ENCODE measurements at places on chromosomes 1 and 21. TPM values are rescaled to one million over a fixed set of nuclear protein-coding genes. Genes with fewer than 3 reads are reported as not detected.

The CFAP126 gene
- polyA plus RNA-seq = not detected

The MPL gene
- polyA plus RNA-seq = not detected

The KIF26B gene
- polyA plus RNA-seq = not detected

The NID1 gene
- polyA plus RNA-seq = not detected

The CYP4A22 gene
- polyA plus RNA-seq = not detected

The LEFTY2 gene
- polyA plus RNA-seq = 0.78 TPM

- no peak for DNase-seq
These were observed 10.6 kb downstream of the PDZK1 start for GRCh38 chr1:145696630-145696960.

GRCh38 chr1:208419746-208420420 is 175.7 kb upstream of the PLXNA2 start:
- no peak for DNase-seq

DNA sequence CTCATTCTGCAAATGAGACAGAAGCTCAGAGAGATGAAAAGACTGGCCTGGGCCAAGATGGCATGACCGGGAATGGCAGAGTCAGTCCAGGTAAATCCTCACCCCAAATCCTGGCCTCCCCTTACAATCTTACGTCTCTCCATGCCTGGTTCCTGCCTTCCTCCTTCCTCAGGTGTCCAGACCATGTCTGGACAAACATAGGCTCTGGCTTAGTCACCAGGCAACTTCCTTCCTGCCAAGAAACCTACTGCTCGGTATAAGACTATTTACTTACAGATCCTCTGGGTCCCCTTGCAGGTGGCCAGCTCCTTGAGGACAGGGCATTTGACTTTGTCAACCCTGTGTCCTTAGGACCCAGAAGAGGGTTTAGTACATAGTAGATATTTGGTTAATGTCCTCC is 69.4 kb upstream of the ROR1 start:
- no peak for DNase-seq

- DNase-seq = no peak
These were observed 47.0 kb downstream of the USP25 start for GRCh38 chr21:15776818-15777217.

DNA sequence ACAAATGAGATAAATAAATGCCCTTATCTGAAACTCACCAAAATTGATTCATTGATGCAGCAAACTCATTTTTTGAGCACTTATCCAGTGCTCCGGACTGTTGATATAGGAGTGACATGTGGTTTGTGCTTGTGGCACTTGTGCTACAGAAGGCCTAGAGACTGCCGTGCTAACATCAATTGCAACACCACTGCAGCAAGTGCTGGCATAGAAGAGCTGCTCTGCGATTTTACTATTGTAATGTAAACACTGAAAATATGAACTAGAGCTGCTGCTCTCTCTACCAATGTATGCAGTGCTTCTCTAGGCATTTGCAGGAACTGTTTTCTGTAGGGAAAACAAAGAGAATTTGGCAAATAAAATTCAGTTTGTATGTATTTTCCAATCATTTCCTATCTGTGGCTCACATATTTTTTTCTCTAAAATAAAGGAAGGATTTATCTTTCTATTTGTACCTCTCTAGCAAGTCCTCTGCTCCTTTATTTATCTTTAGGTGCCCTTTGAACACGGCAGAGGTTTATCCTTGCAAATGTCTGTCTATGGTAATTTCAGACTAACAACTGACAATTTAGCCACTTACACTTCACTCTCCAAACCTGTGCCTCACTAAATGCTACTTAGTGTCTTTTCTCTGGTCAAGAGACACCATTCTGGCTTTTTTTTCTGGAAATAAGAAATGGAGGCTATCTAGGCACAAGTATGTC is 409.5 kb upstream of the ADGRL2 start:
- DNase-seq = no peak

DNA sequence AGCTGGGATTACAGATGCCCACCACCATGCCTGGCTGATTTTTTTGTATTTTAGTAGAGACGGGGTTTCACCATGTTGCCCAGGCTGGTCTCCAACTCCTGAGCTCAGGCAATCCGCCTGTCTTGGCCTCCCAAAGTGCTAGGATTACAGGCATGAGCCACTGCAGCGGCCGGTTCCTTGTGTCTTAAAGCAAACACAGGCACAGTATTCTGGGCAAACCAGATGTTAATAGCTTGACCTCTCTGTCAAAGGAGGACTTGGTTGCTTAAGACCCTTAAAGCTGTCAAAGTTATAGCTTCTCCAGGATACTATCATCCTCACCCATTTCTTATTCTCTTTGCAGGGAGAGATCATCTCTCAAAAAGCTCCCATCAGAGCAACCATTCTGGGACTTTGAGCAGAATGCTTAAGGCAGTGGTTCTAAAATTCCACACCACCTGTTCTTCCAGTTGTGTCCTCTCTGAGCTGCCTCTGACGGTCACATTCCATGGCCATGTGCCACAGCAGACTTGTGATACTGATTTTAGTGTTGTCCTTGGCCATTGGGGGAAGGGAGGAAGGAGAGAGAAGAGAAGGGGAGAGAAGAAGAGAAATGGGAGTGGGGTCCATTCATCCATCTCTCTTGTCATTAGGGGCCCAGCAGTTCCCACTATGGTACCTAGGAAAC is 81.8 kb downstream of the PBX1 start:
- no peak for DNase-seq

- DNase-seq = peak; percentile 77
These were observed 2.2 kb downstream of the TCEA3 start for GRCh38 chr1:23422241-23422877.

DNA sequence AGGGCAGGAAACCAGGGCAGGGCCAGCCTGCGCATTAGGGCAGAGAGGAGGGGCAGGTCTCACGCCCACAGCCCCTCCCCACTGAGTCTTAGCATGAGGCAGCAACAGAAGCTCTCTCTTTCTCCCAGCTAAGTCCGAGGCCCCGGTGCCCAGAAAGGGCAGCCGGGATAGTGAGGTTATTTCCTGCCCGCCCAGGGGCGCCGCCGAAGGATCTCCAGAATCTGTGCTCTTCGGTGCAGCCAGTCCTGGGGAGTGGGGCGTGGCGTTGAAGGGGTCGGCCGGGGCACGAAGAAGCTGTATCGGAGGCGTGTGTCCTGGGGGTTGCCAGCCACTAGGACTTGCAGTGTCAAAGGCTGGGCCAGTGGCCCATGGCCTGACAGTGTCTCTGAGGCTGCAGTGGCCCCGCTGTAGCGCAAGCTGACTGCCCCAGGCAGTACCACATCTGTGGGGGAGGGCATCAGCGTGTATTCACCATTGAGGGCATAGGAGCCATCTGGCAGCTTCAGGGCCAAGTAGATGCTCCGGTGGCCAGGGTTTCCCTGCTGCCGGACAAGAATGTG is 7.8 kb downstream of the ADAMTS4 start:
- DNase-seq = no peak

GRCh38 chr1:74716822-74717221 is 16.0 kb downstream of the CRYZ start:
- no peak for DNase-seq

DNA sequence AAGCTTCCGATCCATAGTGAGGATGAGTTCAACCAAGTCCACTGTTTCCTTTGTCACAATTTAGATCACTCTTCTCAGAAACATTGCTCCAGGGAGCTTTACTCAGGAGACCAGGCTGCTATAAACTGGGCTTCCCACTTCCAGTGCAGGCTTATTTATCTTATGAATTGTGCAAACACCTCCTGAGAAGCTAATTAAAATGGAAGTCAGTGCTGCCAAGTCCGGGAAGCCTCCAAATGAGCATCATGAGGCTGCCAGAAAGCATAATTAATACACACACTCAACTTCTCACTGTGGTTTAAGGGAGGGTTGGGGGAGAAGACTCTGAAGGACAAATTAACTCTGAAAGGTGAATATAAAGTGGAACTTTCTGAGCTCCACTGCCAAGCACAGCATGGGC is 145.0 kb upstream of the SGIP1 start:
- no peak for DNase-seq

- DNase-seq = no peak
These were observed 39.4 kb downstream of the PIK3C2B start for GRCh38 chr1:204455063-204455830.

DNA sequence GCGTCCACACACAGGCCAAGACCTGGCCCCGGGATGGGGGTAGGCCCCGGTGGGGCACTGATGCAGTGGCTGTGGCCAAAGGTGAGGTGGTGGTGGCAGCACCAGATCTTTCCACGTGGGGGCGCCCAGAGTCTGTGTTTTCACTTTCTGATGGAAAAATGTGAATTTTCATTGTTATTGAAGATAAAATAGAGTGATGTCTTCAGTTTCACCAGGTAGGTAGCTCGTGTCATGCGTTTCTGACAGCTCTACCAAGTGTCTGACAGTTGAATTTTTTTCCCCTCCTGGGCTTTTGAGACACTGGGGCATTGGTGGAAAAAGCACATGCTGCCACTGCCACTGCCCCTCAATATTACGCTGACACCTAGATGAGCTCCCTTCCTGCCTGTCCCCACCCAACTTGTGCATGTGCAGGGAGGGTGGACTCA is 40.0 kb upstream of the MAGOH start:
- DNase-seq = peak; percentile 83

- DNase-seq = peak; percentile 17
These were observed 51.1 kb downstream of the GLUL start for GRCh38 chr1:182340233-182341058.

DNA sequence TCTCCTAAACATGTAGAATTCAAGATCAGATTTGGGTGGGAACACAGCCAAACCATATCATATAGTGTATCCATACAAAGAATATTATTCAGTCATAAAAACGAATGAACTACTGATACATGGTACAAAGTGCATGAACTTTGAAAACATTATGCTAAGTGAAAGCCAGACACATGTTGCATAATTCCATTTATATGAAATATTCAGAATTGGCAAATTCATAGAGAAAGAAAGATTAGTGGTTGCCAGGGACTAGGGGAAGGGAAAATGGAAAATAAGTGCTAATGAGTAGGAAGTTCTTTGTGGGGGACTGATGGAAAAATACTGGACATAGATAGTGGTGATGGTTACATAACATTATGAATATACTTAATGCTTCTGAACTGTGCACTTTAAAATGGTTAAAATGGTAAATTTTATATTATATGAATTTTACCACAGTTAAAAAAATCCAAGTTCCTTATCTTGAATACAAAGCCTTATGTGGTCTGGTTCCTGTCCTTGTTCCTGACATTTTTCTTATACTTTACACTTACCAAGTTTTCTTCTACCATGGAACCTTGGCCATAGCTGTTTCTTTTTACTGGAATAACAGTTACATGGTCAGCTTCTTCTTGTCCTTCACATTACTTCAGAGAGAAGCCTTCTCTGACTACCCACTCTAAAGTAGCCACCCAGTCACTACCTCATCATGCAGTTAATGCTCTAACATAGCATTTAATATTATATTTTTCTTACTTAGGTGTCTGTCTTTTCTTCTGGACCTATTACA is 64.0 kb downstream of the CCDC18 start:
- DNase-seq = no peak

- no peak for DNase-seq
These were observed 29.3 kb downstream of the SELL start for GRCh38 chr1:169682071-169682470.

- no peak for DNase-seq
These were observed 49.1 kb upstream of the CSF3R start for GRCh38 chr1:36531833-36532232.

- DNase-seq = peak; percentile 81
These were observed 19.2 kb upstream of the PTTG1IP start for GRCh38 chr21:44892536-44893277.
